ENCODE measurements at places on chromosomes 6 and 20.
A peak's percentile ranks its signal among the peaks of the same experiment; 100 is the strongest.

DNA sequence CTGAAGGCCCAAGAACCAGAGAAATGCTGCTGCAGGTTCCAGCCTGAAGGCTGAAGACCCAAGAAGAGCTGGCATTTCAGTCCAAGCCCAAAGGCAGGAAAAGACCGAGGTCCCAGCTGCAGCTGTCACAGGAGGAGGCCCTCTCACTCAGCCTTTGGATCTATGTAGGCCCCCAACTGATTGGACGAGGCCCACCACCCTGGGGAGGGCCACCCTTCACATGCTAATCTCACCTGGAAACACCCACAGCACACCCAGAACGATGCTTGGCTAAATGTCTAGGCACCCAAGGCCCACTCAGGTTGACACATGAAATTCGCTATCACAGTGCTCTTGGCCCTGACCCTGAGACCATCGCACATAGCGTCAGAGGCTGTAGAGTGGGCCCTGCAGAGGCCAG is 6.8 kb downstream of the SLCO4A1 start:
- no peak for DNase-seq

- DNase-seq: no peak
These were observed 1.3 kb downstream of the KPNA5 start for GRCh38 chr6:116682334-116682712.

GRCh38 chr20:23534801-23535593 is 33.3 kb downstream of the CST9L start:
- no peak for DNase-seq

DNA sequence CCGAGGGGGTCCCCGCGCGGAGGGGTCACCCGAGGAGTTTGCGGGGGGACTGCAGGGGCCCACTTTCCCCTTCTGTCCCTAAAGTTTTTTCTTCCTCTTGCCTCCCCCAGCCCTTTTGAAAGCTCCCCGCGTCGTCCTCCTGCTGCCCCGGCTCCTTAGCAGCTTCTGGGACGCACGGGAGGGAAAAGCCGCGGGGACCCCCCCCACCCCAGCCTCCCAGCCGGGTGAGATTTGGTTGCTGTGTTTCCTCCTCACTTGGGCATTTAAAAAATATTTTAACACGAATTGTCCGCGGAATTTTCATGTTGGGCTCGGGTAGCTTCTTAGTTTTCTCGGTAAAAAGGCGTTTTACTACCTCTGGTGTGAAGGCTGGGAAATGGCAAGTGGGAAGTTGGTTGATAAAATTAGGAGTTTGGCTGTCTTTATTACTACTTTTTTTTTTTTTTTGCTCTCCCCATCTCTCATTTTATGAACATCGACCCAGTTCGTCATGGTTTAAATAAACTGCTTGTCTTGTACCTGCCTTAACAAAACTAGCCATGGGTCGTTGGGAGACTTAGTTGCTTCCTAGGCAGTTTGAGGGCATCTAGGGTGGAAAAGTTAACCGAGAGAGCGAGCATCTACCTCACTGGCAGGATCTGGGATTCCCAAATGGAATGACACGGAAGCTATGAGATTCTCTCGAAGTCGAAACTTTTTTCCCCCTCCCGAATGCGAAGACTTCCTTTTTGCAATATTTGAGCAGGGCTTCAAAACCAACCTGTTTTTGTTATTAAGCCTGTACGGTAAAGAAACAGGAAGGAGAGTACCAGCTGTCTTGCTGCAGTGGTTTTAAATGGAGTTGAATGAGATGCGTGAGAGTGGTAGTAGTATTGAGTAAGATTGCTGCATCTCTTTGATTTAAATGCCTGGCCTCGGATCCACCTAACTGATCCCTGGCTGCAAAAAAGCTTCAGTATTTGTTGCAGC is 868 bp downstream of the NCOA3 start:
- DNase-seq: no peak

- DNase-seq: no peak
These were observed 536.7 kb upstream of the MMS22L start for GRCh38 chr6:97819710-97820109.

DNA sequence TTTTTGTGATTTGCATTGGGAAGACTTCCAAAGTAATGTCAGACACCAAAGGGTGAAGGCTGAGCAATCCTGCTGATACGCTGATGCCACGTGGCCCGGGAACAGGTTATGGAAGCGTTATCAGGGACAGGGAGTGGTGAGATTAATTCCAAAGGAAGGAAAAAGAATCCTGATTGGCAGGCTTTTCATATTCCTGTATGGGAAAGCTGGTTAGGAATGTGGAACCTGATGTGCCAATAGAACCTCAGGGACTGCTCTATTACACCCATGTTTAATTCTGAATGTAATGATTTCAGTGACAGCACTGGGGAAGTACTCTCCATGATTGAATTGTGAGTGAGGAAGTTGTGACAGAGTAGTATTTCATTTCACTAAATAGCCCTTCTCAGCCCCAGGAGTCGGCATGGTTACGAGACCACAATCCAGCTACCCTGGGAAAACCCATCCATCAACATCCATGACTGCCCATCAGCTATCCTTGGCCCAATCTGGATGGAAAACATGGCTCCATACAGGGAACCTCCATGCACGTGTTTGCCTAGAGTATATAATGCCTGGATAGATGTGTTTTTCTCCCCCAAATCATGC is 49.4 kb downstream of the F13A1 start:
- DNase-seq: no peak

DNA sequence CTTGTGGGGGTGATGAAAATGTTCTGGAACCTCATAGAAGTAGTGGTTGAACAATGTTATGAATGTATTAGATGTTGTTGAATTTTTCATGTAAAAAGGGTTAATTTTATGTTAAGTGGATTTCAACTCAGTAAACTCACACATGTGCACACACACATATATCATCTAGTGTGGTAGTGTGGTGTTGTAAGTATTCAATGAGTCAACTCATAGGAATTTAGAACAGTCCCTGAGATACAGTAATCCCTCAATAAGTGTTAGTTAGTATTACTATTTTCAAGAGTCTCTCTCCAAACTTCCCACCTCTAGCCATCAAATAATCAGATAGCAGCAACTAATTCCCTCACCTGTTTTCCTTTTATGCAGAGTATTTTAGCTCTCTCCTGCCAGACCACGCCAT is 563.1 kb upstream of the JARID2 start:
- no peak for DNase-seq

- DNase-seq: no peak
These were observed 10.9 kb upstream of the NELFCD start for GRCh38 chr20:58970146-58970545.

- DNase-seq: no peak
These were observed 271.9 kb upstream of the MARCKS start for GRCh38 chr6:113585246-113585645.

DNA sequence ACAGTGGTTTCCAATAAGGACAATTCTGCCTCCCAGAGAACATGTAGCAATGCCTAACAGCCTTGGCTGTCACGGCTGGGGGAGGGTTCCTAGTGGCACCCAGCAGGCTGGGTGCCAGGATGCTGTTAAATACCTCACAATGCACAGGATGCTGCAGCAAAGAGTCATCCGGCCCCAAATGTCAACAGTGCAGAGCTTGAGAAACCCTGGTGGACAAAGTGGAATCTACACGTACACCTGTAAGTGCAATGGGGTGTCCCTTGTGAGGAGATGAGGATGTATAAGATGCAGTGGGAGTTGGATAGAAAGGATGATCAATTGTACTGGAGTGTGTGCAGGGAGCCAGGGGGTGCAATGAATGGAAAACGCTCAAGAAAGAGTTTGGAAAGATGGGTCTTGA is 142.4 kb downstream of the FNDC1 start:
- DNase-seq: no peak

- peak; percentile 57 for DNase-seq
These were observed at the start of gene VSTM2L for GRCh38 chr20:37902504-37903313. Gene VSTM2L, plus strand, starts transcription at chr20:37903127. Its CDS starts 224 bp downstream, at chr20:37903351.

Data from HEK293T (cell line).